Ecto neural progenitor cell (in vitro differentiated cells): ENCODE measurements at places on chromosomes 12 and 14.
A peak's percentile ranks its signal among the peaks of the same experiment; 100 is the strongest.

DNA sequence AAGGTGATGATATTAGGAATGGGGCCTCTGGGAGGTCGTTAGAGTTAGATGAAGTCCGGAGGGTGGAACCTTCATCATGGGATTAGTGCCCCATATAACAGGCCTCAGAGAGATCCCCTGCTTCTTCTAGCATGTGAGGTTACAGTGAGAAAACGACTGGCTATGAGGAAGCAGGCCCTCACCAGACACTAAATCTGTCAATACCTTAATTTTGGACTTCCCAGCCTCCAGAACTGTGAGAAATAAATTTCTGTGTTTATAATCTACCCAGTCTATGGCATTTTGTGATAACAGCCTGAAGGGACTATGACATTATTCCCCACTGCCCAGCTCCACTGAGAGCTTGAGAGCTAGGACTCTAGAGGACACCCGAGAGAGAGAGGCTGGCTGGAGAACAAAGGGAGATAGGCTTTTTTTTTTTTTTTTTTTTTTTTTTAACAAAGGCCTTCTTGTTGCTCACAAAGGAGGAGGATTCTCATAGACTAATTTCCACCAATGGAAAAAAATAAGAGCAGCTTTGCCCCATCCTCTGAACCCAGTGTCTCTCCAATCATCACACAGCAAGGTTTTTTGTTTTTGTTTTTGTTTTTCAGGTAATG lies 87.8 kb upstream of the EEA1 start:
- DNase-seq, result no peak

DNA sequence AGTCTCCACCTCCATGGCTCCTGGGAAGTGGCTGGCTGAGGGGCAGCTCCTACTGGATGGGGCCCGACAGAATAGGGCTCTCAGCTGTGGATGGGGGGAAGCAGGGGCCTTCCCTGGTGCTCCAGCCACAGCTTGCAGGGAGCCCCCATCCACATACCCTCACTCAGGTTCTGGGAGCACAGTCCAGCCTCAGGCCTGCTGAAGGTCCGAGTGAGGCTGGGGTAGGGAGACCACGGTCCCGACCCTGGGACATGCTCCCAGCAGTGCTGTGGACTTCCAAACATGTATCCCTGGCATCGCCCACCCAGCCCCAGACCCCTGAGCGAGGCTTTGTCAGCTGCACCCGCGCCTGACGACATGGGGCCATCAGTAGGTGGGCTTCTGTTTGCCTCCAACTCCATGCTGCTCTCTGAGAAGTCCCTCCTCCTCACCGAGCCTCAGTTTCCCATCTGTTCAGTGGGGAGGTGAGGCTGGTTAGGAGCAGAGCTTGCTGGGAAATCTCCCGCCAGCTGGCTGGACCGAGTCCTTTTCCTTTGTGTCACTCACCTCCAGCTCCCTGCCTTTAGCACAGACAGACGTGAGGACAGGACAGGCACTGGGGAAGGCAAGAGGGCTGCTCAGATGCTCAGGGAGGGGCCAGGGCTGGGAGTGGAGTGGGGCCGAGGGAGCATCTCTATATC lies 9.1 kb upstream of the ATG101 start:
- DNase-seq, result no peak

DNA sequence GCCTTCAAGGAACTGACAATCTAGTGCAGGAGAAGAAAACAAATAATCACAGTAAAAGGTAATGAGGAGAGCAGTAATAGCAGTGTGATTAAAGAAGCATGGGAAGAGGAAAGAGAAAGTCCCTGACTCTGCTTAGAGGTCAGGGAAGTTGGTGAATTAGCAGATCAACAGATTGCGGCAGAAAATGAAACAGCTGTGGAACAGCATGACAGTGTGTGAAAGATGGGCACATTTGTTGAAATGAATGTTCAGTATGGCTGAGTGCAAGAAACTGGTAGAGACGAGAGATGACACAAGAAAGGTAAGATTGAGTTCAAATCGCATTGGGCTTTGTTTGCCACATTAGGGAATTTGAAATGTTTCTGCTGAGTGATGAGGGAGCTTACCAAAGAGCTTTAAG lies 63.7 kb upstream of the RASSF8 start:
- DNase-seq, result no peak

DNA sequence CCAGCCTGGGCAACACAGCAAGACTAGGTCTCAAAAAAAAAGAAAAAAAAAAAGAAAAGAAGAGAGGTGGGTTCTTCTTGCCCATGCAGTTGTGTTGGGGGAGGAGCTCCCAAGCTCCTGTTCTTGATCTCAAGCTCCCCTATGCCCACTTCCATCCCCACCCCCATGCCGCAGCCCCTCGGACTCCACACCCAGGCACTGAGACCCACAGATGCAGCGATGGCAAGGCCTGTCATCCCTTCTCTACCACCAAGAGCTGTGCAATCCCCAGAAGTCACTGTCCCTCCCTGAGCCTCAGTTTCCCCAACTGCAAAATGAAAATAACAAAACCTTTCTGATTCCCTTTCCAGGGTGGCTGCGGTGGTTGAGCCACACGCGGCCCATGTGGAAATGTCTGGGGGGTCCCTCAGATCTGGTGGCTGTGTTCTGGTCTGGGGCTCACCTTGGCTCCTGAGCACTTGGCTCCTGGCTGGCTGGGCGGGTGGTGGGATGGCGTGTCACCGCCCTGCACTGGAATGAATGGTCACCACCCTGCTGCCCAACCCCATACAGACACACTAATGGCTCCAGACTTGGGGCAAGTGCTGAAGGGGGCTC lies 22.6 kb upstream of the KIF26A start:
- DNase-seq, result peak; percentile 38

DNA sequence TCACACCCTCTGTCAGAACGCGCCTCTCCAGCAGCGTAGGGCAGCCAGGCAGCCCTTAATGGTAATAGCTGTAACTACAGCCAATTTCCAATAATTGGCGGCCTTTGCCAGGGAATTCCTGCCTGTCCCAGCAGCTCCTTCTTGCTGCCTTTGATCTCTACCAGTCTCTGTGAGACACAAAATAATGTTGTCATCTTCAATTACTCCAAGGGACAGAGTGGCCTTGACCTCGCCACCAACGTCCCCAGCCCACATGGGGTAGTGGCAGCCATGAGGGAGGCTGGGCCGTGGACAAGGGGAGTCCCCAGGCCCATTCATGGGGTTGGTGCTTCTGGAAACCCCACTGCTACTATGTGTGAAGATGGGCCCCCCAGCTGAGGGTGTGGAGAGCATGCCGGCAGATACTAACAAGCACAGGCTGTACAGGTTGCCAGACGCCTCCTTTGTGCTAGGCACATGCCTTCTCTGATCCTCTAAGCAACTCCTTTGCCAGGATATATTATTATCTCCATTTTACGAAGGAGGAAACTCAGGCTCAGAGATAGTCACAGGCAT lies 17.4 kb upstream of the CLMN start:
- DNase-seq, result no peak

- no peak for DNase-seq
Measured at GRCh38 chr14:86892152-86892956, 1100.6 kb downstream of the GALC start.

DNA sequence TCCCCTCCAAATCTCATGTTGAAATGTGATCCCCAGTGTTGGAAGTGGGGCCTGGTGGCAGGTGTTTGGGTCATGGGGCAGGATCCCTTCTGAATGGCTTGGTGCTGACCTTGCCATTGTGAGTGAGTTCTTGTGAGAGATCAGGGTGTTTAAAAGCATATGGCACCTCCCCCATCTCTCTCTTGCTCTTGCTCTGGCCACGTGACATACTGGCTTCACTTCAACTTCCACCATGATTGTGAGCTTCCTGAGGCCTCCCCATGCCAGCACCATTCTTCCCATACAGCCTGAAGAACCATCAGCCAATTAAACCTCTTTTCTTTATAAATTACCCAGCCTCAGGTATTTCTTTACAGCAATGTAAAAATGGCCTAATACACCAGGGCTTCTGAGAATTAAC lies 79.8 kb upstream of the C14orf132 start:
- no peak for DNase-seq

DNA sequence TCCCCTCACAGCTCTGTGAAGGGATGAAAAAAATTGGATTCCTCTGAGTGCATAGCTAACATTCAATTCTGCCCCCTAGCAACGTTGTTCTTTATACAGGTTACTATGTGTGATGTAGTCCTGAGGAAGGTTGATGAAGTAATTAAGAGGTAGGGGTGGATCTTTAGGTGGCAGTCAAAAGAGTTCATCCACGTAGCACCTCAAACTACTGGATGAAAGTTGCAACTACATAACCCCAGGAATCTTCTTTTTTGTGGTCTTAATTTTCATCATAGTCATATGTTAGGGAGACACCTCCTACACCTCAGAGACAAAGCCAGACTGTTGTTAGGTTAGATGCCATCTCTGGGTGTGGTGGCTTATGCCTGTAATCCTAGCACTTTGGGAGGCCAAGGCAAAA lies 10.2 kb upstream of the NFE2 start:
- no peak for DNase-seq

DNA sequence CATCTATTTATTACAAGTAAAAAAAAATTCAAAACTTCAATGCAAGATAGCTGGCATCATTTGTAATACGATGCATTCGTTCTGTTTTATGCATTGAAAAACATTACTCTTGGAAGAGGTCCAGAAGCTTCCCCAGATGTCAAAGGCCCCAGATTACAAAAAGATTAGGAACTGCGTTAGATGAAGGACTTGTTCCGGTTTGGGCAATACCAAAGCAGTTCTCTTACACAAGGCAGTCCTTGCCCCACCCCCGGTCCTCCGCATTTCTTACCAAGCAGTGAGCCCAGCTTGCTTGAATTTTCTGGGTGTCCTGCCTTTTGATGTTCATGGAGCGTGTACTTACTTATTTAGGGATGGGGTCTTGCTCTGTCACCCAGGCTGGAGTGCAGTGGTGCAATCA lies 4.8 kb upstream of the HVCN1 start:
- DNase-seq, result no peak

DNA sequence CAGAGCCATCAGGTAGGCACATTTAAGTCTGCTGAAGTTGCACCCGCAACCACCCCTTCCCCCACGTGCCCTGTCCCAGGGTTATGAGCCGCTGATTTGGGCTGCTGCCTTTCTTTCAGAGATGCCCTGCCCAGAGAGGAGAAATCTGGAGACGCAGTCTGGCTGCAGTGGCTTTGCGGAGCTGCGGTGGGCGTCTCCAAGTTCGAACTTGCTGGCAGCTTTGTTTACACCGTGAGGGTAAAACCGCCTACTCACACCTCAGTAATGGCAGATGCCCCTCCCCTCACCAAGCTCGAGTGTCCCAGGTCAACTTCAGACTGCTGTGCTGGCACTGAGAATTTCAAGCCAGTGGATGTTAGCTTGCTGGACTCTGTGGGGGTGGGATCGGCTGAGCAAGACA lies 14.7 kb downstream of the PTCSC3 start:
- no peak for DNase-seq

GRCh38 chr12:51246254-51246853 lies 7.7 kb downstream of the DAZAP2 start:
- DNase-seq, result no peak

GRCh38 chr14:105411985-105412770 lies 7.4 kb upstream of the MTA1 start:
- DNase-seq, result no peak

DNA sequence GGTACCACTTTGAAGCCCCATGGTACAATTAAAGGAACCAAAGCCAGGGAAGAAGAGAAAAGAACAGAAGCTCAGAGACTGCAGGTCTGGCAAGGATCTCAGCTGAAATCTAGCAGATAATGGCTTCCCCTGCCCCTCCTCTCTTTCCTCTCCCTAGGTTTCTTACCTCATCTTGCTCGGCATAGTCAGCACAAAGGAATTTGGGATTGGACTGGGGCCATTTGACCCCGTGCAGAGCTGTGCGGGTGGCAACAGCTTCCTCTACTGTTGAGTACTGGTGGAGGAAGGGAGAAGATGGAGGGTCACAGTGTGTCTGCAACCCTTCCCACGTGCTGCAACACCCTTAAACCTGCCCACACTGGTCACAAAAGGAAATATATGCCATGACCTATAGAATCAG lies 4.7 kb upstream of the CDH24 start:
- no peak for DNase-seq

DNA sequence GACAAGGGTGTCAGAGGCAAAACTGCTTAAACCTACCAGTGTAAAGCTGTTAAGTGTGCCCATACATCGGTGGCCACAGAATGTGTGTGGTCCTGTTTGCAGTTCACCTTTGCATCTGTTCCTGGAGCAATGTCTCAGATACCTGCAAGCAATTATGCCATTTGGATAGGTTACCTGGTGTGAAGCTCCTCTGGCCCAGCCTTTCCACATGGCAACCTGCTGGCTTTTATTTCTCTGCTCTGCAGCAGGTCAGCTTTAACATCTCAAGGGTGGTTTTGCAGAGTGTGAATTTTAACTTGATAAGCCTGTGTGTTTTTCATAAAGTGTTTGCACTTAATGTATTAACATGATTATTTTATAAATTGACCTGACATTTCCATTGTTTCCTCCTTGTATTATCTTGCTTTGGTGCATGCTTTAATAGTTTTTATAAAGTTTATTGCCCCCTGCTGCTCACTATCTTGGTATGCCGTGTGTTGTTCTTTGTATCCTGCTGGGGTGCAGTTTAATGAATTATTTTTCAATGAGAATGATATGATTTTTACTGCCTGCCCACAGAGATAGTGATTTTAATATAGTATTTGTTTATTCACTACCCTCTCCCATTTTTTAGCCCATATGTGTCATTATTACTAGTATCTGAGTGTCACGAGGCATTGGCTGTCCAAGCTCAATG lies 403.8 kb downstream of the NPAS3 start:
- no peak for DNase-seq

GRCh38 chr12:122166422-122167349 lies 7.3 kb downstream of the IL31 start:
- DNase-seq, result no peak

GRCh38 chr12:24398605-24399004 lies 449.1 kb upstream of the SOX5 start:
- no peak for DNase-seq

GRCh38 chr12:132243596-132244310 lies 85.6 kb downstream of the GALNT9 start:
- peak; percentile 64 for DNase-seq

- DNase-seq, result no peak
Measured at GRCh38 chr12:2287151-2287550, 234.4 kb downstream of the CACNA1C start.

GRCh38 chr12:52310622-52311284 lies 10.4 kb downstream of the KRT83 start:
- DNase-seq, result no peak

- DNase-seq, result peak; percentile 76
Measured at GRCh38 chr14:26204728-26205479, 392.9 kb downstream of the NOVA1 start.

DNA sequence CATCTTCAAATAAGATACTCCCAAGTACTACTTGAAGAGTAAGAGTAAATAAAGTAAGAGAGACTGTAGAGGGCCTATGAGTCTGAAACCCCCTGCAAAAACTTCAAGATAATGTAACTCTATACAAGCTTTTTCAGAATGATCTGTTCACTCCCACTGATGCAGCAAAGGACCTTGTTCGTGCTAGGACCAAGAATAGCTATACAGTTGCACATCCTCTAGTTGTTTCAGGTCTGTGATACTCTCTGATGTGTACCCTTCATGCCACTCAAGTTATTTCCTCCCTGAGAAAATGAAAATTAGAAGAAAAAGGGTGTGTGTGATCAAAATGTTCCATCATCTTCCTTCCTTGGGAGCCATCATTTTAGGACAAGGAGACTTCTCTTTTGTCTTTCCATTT lies 204.4 kb downstream of the ALX1 start:
- no peak for DNase-seq
